ENCODE measurements at places on chromosomes 13 and 19.

GRCh38 chr13:49098771-49099512, 121.2 kb upstream of the MLNR start:
- DNase-seq: no peak

DNA sequence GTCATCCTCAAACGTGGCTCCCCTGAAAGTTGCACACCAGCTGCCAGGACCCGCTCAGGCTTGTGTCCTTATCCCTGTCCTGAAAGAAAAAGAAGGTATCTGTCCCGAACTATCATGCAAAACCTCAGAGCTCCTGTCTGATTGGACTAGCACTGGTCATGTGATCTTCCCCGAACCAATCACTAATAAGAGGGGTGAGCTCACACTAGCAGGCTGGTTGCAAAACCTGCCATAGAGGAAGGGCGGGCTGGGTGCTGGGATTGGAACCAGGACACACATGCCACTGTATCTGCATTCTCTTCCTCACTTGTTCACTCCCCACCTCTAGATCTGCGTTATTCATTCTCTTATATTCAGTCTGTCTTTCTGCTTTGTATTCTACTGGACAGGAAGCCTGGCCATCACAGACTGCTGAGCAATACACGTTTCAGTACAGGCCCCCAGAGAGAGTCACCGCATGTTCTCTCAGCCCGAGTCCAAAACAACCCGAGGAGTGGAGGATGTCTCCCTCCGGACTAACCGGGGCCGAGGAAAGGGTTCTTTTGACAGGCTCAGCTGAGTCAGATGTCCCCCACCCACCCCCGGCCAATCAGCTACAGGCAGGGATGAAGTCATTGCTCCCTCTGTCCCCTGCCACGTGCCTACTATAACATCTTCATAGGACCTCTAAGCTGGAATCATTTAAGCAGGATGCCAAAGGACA, 97.7 kb downstream of the SIPA1L3 start:
- no peak for DNase-seq

- DNase-seq: no peak
Observed at GRCh38 chr13:33796095-33796494, 21.9 kb upstream of the RFC3 start.

DNA sequence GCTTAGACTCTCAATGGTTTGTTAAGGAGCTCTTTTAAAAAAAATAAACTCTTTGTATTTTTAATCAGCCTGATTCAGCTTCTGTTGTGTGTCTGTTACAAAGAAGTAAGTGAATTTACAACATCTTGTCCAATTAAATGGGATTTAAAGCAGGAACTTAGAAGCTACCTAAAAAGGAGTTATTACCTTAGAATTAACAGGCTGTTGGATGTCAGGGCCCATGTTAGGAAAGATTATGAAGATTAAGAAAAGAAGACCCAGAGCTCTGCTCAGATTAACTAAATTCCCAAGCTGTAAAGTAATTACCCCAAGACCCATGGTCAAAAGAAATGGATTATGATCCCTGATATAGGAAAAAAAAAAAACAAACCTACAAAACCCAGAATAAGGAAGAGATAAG, 44.1 kb upstream of the ZNF780A start:
- DNase-seq: no peak

- no peak for DNase-seq
Observed at GRCh38 chr13:90293793-90294361, 1053.6 kb upstream of the MIR17HG start.

GRCh38 chr19:13037161-13037560, 41.9 kb downstream of the NFIX start:
- DNase-seq: no peak

- DNase-seq: no peak
Observed at GRCh38 chr13:83877651-83878355, 4.5 kb downstream of the SLITRK1 start.

DNA sequence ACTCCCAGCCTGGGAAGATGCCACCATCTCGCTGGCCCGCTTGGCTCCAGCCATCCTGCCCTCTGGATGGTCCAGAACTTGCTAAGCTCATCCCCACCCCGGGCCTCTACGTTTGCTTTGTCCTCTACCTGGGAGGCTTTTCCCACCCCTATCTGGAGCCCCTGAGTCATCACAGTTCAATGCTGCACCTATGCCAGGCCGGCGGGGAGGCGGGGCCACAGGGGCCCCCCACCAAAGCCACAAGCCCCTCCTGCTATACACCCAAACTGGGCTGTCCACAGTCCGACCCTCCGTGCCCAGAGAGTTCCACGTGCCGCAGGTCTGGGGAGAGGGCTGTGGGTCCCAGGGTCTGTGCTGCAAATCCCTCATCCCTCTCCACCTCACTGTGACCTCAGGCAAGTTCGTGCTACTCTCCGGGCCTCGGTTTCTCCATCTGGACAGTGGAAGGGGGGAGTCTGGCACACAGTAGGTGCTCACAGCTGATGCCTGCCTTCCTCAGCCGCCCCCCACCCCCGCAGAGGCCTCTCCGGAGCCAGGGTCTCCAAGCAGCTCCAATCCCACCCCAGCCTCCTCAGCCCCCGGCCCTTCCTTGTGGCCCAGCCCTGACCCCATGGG, 1.9 kb upstream of the TCF3 start:
- no peak for DNase-seq

DNA sequence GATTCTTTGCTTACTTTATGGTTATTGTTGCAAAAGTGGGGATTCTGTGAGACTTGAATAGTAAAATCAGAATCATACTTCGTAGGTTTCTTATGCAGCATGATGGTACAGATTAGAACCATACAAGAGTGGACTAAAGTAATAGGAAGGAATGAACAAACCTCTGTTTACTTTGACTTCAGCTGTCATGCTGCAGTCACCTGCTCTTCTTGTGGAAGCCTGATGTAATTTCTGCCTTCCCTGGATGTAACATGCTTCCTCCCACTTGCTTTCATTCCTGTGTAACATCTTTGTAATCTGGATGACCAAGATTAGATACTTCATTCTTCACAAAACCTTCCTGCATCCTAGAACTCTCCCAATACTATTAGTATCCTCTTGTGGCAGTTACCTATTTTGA, 235.0 kb downstream of the PCCA start:
- no peak for DNase-seq

Measured in stimulated activated CD8-positive, alpha-beta memory T cell treated with anti-CD3 and anti-CD28 coated beads, Interleukin-7, amount 100 ng/mL, for 48 hours (primary cell).